ENCODE measurements at places on chromosomes 2 and 18. TPM values are rescaled to one million over a fixed set of nuclear protein-coding genes. Genes with fewer than 3 reads are reported as not detected.

The HK2 gene
- total RNA-seq: 45.8 TPM

The CPS1 gene
- 0.96 TPM for total RNA-seq

The CTAGE1 gene
- not detected for total RNA-seq

The LRATD1 gene
- total RNA-seq: not detected

The EDAR gene
- total RNA-seq: not detected

The SPR gene
- total RNA-seq: 3.1 TPM

The STPG4 gene
- total RNA-seq: 0.40 TPM

The SUCLG1 gene
- 72.3 TPM for total RNA-seq

The MYO1B gene
- total RNA-seq: 1.6 TPM

The CPO gene
- not detected for total RNA-seq

The ACOXL gene
- 0.96 TPM for total RNA-seq

The ZBTB14 gene
- total RNA-seq: 23.6 TPM

The IGFBP5 gene
- 0.02 TPM for total RNA-seq

The IL1R1 gene
- 0.40 TPM for total RNA-seq

The ADRA2B gene
- total RNA-seq: 0.15 TPM

The MGAT5 gene
- 40.3 TPM for total RNA-seq

The CAPN14 gene
- total RNA-seq: 0.33 TPM

The CTNNA2 gene
- not detected for total RNA-seq

The SIX2 gene
- not detected for total RNA-seq

The TMEM178A gene
- total RNA-seq: not detected

The PCARE gene
- total RNA-seq: not detected

The EMILIN1 gene
- total RNA-seq: 0.75 TPM

The CCBE1 gene
- total RNA-seq: not detected

The NAT8 gene
- total RNA-seq: not detected

The NOL4 gene
- not detected for total RNA-seq

The OTOS gene
- not detected for total RNA-seq

The GPR35 gene
- 14.4 TPM for total RNA-seq

The CNGA3 gene
- total RNA-seq: not detected

The IGFBP2 gene
- total RNA-seq: 0.96 TPM

The TXNDC2 gene
- total RNA-seq: not detected

The CRYGC gene
- not detected for total RNA-seq

The GATA6 gene
- total RNA-seq: not detected
